ENCODE measurements at places on chromosomes 7 and 10. TPM values are rescaled to one million over a fixed set of nuclear protein-coding genes. Genes with fewer than 3 reads are reported as not detected.

DNA sequence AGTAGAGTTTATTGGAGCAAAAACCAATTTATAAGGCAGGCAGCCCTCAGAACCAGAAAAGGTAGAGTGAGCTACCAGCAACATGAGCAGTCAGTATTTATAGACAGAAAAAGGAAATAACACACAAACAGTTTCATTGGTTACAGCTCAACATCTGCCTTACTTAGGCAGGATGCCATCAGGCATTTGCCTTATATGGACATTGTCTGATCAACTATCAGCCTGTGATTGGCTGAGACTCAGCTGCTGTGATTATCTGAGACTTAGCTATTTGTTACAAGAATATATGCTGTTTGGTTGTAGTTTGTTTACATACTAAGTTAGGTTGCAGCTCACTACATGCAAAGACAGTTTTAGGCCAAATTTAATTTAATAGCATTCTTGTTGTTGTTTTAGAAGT is 60.4 kb upstream of the CDK1 start:
- DNase-seq: no peak

- DNase-seq: no peak
Measured at GRCh38 chr7:103630318-103630717, 184.3 kb upstream of the SLC26A5 start.

- DNase-seq: no peak
Measured at GRCh38 chr10:44906486-44906885, 4.7 kb upstream of the TMEM72 start.

GRCh38 chr7:106813705-106814305 is 51.3 kb upstream of the PIK3CG start:
- DNase-seq: no peak

HOXA2 gene
- polyA plus RNA-seq: 1.3 TPM
